ENCODE measurements at places on chromosomes 12 and 14.
A peak's percentile ranks its signal among the peaks of the same experiment; 100 is the strongest.

DNA sequence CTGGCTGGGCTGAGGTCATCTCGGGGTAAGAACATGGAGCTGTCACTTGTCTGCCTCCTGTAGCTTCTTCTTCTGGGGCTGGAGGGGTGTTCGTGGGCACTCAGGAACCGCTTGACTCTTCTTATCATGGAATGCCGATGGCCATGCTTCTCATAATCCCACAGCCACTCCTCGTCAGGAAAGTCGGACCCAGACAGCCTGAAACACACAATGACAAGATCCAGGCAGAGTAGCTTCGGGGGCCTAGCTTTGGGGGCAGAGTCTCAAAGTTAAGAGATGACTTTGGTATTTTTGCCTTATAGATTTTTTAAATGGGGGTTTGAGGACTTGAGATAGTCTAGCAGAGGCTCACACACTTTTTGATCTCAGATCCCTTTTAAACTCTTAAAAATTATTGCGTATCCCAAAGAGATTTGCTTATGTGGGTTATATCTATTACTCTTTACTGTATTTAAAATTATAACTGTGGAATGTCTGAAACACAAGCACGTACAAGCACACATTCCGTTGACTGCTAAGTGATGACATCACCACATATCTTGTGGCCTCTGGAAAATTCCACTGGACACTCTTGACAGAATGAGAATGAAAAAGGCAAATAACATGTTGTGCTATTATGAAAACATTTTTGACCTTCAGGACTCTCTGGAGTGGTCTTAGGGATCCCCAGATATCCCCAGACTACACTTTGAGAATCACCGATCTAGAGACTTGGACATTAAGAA, 43.3 kb downstream of the BEST3 start:
- DNase-seq = no peak

- no peak for DNase-seq
These were observed 46.7 kb downstream of the ERH start for GRCh38 chr14:69351385-69351784.

GRCh38 chr12:12442548-12443071, 85.7 kb downstream of the BORCS5 start:
- DNase-seq = no peak

- no peak for DNase-seq
These were observed 6.4 kb upstream of the TSPAN8 start for GRCh38 chr12:71164166-71164565.

- peak; percentile 9 for DNase-seq
These were observed 48.7 kb downstream of the MIPOL1 start for GRCh38 chr14:37246427-37246829.

DNA sequence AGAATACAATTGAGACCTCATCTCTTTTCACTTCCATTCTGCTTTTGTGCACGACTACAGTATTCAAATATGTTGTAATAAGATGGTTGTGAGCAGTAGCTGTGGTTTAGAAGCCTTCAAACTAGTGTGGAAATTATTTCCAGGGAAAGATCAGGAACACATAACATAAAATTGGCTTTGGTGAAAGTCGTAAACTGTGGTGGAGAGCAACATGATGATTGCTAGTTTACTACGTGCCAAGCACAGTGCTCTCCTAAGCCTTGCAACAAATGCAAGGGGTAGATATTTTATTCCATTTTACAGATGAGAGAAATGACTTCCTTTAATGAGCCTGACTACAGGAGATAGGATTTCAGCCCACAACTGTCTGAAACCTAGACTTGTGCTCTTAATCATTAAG, 172.4 kb upstream of the LMNTD1 start:
- no peak for DNase-seq

- no peak for DNase-seq
These were observed 151.5 kb upstream of the PRICKLE1 start for GRCh38 chr12:42741091-42741490.

DNA sequence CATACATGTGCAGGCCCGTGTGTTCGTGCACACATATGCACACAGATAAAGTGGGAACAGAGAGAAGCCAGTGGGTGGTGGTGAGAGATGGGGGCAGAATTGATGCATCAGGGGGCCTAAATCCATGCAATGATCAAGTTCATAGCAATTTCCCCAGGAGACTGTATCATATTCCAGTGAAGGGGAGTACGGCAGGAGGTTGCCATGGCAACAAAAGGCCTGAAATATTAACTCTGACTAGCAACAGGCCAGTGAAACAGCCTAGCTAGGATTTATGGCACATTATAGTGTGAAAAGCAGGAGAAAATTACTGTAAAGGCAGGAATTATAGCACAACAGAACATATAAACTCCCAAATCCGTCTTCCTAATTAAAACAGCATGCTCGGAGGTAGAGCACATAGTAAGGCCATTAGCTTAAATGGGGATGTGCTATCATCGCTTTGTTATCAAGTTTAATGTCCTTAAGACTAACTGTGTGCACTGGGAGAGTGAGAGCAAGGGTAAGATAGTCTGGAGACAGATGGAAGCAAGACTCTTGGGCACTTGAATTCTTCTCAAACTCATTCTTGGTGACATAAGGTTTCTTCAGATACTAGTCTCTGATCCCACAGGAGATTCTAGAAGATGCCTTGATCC, 806.3 kb downstream of the DIO2 start:
- no peak for DNase-seq

- DNase-seq = no peak
These were observed 47.9 kb downstream of the PPP1R12A start for GRCh38 chr12:79886917-79887519.

DNA sequence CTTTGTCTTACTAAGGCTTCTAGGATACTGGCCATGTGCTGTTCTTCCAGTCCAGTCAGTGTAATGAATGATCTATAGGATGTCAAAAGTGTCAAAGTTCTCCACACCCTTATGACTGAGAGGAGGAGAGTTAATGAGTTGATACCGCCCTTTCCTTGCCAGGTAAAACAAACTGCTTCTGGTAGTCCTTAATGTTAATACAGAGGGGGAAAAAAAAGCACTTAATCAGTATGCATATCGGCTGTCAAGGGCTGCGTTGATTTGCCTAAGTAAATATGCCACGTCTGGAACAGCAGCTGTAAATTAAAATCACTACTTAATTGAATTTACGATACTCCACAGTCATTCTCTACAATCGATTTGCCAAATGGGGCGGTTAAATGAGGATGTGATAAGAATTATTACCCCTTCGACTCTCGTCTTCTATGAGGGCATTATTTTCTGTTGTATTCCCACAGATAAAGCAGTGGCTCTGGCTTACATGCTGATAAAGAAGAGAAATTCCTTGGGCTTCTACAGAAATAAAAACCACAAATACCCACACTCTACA, 416.0 kb downstream of the KCNH5 start:
- DNase-seq = no peak

GRCh38 chr12:17197971-17198370, 592.0 kb upstream of the LMO3 start:
- DNase-seq = no peak

GRCh38 chr12:132374612-132375445, 45.4 kb upstream of the GALNT9 start:
- no peak for DNase-seq

DNA sequence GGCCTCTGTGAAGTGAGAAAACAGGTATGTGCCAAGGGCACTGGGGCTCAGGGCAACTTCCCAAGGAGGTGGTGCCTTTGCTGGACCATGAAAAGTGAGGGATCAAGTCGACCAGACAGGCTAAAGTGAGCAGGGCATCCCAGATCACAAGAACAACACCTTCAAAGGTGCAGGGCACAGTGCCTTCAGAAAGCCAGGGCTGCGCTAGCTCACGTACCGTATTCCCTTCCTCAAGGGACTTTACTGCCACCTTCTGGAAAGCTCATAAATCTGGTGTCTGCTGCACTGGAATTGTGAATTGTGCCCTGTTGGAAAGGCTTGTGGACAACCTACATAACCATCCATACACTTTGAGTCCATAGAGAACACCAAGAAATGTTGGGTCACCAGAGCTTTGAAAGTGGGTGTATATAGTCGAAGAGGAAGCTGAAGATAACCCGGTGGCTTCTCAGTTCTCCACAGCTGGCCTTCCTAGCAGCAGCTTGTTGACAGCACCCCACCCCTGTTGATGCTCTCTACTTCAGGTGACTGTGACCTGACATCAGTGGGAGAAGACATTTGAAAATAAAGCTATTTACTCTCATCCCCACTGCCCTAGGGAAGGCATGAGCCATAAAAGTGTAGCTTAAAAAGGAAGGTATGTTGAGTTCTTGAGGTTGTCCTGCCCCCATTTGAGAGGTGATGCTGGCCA, 24.5 kb downstream of the FIGNL2 start:
- DNase-seq = peak; percentile 91

GRCh38 chr14:97776890-97777558, 979.8 kb downstream of the VRK1 start:
- DNase-seq = no peak

GRCh38 chr12:788288-788687, 35.9 kb downstream of the WNK1 start:
- no peak for DNase-seq

GRCh38 chr12:124851342-124851741, 12.3 kb downstream of the SCARB1 start:
- DNase-seq = no peak

GRCh38 chr12:117162167-117162539, 28.1 kb downstream of the FBXO21 start:
- DNase-seq = no peak

DNA sequence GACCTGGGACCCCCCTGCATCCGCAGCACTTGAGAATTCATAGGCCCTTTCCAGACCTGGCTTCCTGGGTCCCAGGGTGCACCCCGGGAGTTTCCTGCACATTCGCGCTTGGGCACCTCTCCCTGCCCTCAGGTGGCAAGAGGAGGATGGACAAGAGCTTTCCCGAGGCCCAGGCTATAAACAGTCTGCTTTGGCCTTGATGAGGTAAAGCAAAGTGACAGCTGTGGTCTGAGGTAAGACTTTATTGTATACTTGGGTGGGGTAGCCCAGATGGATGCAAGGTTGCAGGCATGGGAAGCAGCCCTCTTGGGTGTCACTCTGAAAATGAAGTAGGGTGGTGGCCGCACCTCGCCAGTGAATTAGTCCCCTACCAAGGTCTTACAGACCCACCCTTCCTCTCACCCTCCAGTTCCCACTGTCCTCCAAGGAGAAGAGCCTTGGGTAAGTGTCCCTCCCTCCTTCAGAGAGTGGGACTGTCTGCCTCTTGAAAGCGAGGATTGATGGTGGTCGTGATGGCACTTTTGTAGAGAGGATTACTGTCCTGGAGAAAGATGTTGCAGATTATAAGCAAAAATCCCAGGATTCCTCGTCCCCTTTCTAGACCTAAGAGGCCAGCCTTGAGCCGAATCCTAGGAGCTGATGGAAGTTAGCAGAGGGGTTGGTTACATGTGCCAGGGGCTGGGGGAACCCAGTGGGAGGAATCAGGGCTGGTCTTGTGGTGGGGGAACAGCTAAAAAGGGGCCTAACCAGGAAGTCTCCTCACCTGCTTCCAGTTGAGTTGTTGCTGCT, 10.6 kb upstream of the CSAD start:
- no peak for DNase-seq

- no peak for DNase-seq
These were observed 39.7 kb upstream of the VCPKMT start for GRCh38 chr14:50156111-50156510.

- no peak for DNase-seq
These were observed 33.2 kb upstream of the LTBP2 start for GRCh38 chr14:74645244-74645643.

DNA sequence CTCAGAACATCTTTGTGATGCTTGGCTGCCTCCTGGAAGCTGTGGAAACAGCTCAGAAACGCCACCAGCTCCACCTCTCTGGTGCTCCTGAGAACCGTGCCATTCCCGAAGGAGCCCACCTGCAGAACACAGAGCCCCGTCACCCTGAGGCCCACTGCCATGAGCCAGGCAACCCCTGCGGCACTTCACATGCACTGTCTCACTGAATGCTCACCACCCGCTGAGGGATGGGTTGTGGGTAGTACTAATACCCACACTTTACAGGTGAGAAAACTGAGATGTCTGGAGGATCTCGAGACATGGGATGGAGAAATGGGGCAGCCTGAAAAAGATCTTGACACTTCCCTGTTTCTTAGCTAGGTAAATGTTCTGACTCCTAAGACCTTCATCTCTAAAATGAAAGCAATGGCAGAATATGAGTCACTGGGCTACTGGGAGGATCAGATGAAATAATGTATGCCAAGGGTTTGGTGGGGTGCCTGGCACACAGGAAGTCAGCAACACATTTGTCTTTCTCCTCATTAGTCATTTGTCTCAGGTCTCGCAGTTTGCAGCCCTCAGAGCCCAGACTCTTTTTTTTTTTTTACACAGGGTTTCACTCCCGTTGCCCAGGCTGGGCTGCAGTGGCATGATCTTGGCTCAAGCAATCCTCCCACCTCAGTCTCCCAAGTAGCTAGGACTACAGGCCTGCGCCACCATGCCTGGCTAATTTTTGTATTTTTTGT, 5.3 kb downstream of the OASL start:
- DNase-seq = no peak

GRCh38 chr12:93944911-93945310, 203.5 kb upstream of the PLXNC1 start:
- DNase-seq = no peak

GRCh38 chr12:23587833-23588559, 361.5 kb downstream of the SOX5 start:
- no peak for DNase-seq

DNA sequence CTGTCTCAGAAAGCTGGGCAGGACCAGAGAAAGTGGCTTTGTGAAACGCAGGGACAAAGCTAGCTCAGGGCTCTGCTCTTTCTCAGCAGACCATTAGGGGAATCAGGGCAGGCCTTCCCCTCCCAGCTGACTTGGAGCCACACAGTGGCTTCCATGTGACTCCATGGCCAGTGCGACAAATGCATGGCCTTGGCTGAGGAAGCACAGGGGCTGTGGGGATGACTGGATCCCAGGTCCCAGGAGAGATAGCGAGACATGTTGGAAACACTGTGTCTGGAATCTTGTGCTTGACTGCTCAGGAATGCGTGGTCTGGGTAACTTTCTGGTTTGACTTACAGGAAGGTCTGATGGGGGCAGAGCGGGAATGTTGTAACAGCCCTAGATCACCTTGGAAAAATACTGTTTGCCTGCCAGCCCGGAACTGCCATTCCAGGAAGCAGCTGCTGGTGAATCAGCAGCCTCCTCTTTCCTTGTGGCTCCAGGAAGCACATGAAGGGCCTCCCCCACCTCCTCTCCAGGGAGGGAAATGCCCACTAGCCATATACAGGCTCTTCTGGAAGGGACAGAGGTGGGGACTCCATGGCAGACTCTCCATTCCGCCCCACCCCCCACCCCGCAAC, 133.5 kb upstream of the HIF1A start:
- DNase-seq = peak; percentile 65

DNA sequence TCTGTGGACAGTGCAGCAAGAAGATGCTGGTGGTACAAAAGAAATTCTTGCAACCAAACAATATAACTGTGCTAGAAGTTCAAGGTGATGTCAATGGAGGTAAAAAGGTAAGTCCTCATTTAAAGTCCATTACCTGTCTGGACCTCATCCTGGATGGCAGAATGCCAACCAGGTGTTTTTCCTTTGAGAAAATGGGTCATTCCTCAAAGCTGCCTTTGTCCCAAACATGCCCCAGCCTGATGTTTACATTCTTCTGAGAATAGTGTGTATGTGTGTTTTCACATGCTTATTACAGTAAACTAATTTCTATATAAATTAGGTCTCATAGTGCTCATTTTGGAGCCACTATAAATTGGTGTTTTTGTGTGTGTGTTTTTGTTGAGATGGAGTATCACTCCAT, 24.9 kb downstream of the ACTR6 start:
- DNase-seq = no peak

- DNase-seq = no peak
These were observed 64.8 kb upstream of the MAX start for GRCh38 chr14:65167072-65167645.

Measured in HuH-7.5 (cell line).